Left kidney (tissue), 8 donors: ENCODE measurements at places on chromosomes 2 and 18. TPM values are rescaled to one million over a fixed set of nuclear protein-coding genes. Genes with fewer than 3 reads are reported as not detected.

SIX2 gene
- polyA plus RNA-seq, result 22.6 TPM

VAMP8 gene
- 89.3 TPM for polyA plus RNA-seq

ZAP70 gene
- 2.2 TPM for polyA plus RNA-seq

SERPINB12 gene
- not detected for polyA plus RNA-seq

DNA sequence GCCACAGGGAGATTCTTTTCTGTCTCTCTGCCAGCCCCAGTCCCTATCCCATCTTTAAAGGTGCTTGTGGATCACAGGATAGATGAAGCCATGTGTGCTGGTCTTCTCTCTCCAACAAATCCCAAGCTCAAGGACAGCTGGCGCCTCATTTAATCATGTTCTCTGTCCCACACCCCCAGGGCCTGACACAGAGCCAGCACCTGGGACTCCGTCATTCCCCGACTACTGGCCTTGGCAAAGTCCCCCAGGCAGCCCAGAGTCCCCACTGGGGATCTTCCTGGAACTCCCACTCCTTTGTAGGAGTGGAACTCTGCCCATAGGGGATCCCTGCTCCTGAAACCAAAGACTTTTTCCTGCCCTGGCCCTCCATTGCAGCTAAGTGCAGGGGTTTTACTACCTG lies 60.8 kb downstream of the MTHFD2 start:
- DNase-seq, result no peak

DNA sequence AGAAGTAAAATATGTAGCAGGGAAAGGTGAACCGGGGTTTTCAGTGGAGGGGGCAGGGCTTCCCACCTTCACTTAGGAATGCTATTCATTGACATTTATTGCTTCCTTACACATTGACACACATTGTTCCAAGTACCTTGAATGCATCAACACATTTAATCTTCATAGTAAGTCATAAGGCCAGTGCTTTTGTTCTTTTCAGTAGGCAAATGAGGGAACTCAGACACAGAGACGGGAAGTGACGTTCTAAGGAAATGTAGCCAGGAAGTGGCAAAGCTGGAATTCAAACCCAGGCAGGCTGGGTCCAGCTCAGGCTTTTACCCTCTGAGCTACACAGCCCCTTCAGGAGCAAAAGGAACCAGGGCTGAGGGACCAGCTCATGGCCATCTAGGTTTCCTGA lies 20.7 kb downstream of the BMP10 start:
- DNase-seq, result no peak

DNA sequence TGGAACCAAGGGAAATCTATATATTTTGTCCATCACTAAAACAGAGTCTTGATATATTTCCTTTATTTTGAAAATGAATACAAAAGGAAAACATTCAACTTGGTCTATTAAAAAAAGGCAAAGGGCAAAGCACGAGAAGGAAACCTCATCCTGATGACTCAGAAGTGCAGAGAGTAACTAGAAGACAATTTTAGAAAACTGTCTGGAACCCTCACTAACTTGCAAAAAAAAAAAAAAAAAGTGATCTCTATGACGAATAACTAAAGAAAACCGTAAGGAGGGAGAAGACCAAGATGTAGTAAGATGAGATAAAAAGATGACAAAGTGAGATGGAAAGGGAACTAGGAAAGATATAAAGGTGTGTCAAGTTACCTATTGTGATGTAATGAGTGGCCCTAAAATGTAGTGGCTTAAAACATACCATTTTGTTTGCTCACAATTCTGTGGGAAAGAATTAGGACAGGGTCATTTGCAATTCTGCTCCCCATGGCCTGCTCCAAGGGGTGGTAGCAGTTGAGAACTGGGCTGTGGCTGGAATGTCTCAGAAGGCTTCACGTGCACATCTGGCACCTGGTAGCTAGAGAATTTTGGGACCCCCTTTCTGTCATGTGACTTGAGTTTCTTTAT lies 303.0 kb downstream of the DYSF start:
- DNase-seq, result no peak

DNA sequence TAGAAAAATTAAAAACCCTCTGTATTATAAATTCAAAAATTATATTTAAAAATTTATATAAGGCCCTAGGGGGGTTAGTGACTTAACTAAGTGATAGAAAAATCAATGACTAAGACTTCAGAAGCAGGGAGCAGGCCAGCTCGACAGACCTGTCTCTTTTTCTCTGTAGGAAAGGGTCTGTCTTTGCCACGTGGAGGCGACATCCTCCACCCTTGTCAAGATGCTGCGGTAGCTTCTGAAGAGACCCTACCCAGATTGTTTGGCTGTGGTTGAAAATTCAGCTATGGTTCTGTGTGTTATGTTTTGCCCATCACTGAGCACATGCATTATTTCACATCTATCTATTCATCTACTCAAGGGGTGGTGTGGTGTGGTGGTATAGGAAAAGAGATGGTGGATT lies 8.2 kb upstream of the SLC4A3 start:
- DNase-seq, result no peak

GRCh38 chr2:112159454-112159921 lies 21.3 kb downstream of the FBLN7 start:
- no peak for DNase-seq

DNA sequence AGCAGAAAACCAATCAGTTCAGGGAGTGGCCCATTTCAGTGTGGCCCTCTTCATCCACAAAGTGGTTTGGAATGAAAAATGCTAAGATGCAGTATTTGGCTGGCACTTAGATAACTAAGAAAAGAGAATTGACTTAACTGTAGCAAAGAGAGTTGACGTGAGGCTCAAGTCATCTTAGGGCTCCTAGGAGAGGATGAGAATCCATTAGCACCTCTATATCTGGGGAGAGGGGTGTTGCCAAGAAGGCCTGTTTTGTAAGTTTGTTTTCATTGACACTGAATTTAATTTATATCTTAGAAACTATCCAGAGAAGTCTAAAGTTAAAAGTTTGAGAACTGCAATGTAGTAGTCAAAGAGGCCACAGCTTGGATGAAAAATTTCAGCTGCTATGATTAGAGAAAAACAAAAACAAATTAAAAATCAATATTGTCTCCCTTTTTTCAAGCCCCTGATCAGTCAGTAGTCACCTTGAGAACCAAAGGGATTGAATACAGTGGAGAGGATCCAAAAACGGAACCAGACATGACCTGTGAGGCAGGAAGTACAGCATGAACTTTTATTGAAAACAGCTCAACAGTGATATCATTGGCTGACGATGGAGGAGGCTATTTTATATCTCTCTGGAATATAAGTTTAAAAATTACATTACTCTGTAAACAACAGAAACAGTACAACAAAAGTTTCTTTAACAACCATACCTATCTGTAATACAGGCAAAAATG lies 52.7 kb downstream of the PHLPP1 start:
- DNase-seq, result no peak

NTSR2 gene
- polyA plus RNA-seq, result not detected

ERBB4 gene
- polyA plus RNA-seq, result 58.8 TPM

- no peak for DNase-seq
Observed at GRCh38 chr2:200165687-200166086, 140.8 kb upstream of the SPATS2L start.

MYCN gene
- polyA plus RNA-seq, result 34.9 TPM

GRCh38 chr2:104179644-104180043 lies 674.3 kb upstream of the POU3F3 start:
- no peak for DNase-seq

- no peak for DNase-seq
Observed at GRCh38 chr2:103402336-103402735, 640.5 kb downstream of the TMEM182 start.

- no peak for DNase-seq
Observed at GRCh38 chr18:21257386-21257785, 15.4 kb downstream of the GREB1L start.

DNA sequence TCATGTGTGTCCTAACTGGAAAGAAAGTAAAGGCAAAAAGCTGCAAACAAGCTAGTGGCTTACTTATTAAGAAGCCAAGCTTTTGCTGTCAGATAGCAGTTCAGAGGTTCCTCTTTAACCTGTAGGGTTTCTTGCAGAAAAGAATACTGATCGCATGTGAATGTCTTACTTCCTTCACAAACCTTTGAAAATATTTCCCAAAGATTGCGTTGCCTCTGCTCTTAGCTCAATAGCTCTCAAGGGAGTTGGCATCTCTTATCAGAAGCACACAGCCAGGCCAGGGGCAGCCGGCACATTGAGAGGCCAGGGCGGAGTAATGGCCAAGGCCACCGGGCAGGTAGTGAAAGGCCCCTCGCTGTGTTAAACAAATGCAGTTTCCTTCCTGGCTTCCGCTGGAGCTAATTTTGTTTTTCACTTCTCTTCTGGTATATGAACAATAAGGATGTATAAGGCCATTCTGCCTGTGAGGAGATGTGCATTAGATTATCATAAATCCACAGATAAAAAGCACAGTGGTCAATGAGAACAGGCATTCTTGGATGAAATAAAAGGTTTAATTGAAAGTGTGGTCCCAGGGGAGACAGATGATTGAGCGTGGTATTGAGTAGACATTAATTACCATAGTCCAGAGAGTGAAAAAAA lies 542.4 kb upstream of the NRP2 start:
- no peak for DNase-seq

GRCh38 chr2:138919120-138919747 lies 139.0 kb upstream of the NXPH2 start:
- DNase-seq, result peak; percentile 8

- no peak for DNase-seq
Observed at GRCh38 chr2:206824993-206825392, 59.6 kb downstream of the FASTKD2 start.

DNA sequence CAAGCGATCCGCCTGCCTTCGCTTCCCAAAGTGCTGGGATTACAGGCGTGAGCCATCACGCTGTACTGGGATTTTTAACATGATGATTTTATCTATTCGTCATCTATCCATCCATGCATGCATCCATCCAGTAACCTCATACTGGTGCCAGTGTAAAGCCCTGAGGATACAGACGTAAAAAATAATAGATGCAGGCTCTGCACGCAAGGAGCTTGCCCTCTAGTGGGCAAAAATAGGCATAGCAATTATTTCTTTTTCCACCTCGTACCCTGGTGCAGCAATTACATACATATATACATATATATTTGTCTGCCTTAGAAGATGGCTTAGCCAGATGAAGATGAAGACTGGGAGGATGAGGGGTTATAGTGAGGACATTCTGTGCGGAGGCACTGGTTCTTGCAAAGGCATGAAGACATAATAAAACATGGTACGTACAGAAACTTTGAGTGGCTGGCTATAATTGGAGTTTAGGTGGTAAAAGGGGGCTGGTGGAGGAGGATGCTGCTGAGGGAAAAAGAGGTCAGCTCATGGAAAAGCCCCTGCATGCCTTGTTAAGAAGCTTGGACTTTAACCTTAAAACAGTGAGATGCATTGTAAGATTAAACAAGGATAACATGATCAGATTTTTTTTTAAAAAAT lies 19.6 kb upstream of the RPIA start:
- DNase-seq, result peak; percentile 36

- DNase-seq, result no peak
Observed at GRCh38 chr2:95019572-95019971, 5.9 kb upstream of the MAL start.

DNA sequence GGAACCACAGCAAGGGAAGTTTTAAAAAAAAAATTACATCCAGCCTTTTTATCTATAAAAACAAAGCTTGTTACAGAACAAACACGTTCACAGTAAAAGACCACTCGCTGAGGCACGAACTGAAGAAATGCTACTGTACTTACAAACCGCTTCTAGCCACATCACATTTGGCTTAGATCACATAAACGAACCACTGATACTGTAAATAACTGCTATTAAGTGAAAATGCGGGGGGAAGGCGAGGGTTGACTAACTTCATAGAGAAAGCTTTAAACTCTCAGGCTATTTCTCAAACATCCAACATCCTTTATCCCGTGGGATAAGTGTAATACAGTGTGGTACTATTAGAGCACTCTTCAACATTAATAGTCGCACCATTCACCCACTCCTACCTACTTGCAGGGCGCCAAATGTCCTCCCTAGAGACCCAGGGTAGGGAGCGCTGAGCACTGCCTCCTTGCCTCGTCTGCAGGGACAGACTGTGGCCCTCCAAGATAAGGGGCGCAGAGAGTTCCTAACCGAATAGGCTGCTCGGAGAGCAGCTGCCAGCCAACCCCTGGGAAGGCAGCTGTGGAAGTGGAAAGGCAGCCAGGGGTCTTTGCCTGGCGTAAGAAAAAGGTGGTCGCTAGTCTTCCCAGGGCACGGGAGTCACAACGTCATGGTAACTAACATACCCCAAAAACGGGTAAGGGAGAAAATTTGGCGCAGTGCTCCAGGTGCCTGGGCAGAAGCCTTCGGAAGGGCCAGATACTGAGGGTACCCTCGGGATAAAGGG lies 854 bp downstream of the GPR155 start:
- no peak for DNase-seq

GPR75 gene
- 5.0 TPM for polyA plus RNA-seq

TBC1D8 gene
- polyA plus RNA-seq, result 45.3 TPM

DNA sequence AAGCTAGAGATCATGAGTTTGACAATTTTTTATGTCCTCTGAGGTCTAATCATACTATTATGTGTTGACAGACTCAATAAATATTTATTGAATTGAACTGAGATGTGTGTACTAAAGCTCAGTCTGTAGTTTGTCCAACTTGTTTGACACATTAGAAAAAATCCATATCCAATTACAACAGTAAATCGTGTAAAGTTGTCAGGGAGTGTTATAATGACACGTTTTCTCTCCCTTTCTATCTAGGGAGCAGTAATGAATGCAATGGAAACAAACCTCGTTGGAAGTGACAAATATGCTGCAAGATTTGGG lies 28.4 kb downstream of the ITGA4 start:
- DNase-seq, result no peak

- no peak for DNase-seq
Observed at GRCh38 chr2:165959371-165959770, 5.8 kb upstream of the TTC21B start.

MC2R gene
- not detected for polyA plus RNA-seq

DNA sequence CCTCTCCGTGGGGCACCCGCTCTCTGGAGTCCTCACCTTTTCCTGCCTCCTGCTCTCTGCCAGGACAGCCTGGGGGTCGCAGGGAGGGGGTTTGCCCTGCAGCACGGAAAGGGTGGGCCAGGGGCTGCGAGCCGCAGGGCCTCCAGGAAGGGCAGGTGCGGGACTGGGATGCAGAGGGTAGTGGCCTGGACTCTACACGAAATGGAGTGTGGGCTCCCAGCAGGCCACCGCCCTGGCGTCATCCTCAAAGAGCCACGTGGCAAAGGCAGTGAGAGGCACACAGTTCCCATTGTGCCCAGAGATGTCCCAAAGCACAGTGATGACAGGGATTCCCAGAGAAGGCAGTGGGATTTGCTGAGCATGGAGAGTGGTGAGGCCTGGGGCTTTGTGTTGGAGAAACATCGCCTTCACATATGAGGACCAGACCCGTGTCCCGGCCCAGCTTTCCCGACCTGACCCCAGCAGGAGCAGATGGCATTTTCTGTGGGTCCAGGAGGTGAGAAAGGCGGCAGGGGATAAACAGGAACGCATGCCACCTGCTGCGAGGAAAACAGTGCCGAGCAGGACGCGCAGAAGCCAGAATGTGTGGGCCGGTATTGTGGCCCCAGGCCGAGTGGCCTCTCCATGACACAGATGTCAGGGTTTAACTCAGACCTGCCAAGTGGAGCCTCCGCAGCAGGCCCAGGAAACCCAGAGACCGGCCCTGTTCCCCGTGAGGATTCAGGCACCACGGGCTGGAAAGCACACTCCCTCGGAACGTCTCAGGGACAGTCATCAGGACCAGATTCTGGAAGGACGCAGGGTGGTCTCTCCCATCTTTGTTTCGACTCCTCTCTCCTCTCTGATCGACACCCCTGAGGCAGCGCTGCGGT lies 855.5 kb upstream of the SALL3 start:
- DNase-seq, result no peak
